Epithelial cell of alveolus of lung (primary cell): ENCODE measurements at places on chromosomes 6 and 20. TPM values are rescaled to one million over a fixed set of nuclear protein-coding genes. Genes with fewer than 3 reads are reported as not detected.

MCHR2 gene
- total RNA-seq: not detected in 2 replicates

DEFB110 gene
- not detected in 2 replicates for total RNA-seq

DEFB132 gene
- not detected in 2 replicates for total RNA-seq

VSX1 gene
- not detected in 2 replicates for total RNA-seq
